ENCODE measurements at places on chromosomes 1 and 21. TPM values are rescaled to one million over a fixed set of nuclear protein-coding genes. Genes with fewer than 3 reads are reported as not detected.

The DYNLT5 gene
- not detected for total RNA-seq

The PHACTR4 gene
- total RNA-seq, result 32.1 TPM

The SPRR5 gene
- total RNA-seq, result not detected

The SLC35F3 gene
- 2.8 TPM for total RNA-seq

The ADAMTS4 gene
- 0.09 TPM for total RNA-seq

The PTGFR gene
- not detected for total RNA-seq

The CRP gene
- not detected for total RNA-seq

The KDM1A gene
- total RNA-seq, result 77.8 TPM

The RIPPLY3 gene
- not detected for total RNA-seq

The RIIAD1 gene
- total RNA-seq, result not detected

The APCS gene
- not detected for total RNA-seq

The HSD3B2 gene
- not detected for total RNA-seq

The KCNAB2 gene
- total RNA-seq, result 312 TPM

The OR6N1 gene
- not detected for total RNA-seq

The TAS1R2 gene
- total RNA-seq, result not detected

The CA14 gene
- not detected for total RNA-seq

The C1orf174 gene
- total RNA-seq, result 44.9 TPM

The RNF223 gene
- not detected for total RNA-seq

The RGS1 gene
- 4.2 TPM for total RNA-seq

The ATP6V1G3 gene
- not detected for total RNA-seq

The C1orf21 gene
- 4.2 TPM for total RNA-seq

The CLDN14 gene
- total RNA-seq, result not detected

The L1TD1 gene
- total RNA-seq, result not detected

The TGFB2 gene
- total RNA-seq, result not detected

The SLC16A4 gene
- total RNA-seq, result 0.73 TPM

The CELA2B gene
- not detected for total RNA-seq

The COL6A2 gene
- total RNA-seq, result 2.2 TPM

The HES3 gene
- total RNA-seq, result not detected

The CFHR4 gene
- total RNA-seq, result not detected

The LRRC3 gene
- total RNA-seq, result 2.3 TPM

The KLHDC9 gene
- not detected for total RNA-seq

The LMX1A gene
- total RNA-seq, result not detected

The LCE1F gene
- not detected for total RNA-seq

The MX2 gene
- 5.3 TPM for total RNA-seq

The CD5L gene
- total RNA-seq, result not detected

The NOTCH2NLA gene
- total RNA-seq, result 41.9 TPM

The PTP4A2 gene
- total RNA-seq, result 334 TPM

The DNAJC28 gene
- total RNA-seq, result 0.16 TPM

The MAGOH gene
- total RNA-seq, result 89.0 TPM

The COL9A2 gene
- 18.7 TPM for total RNA-seq

The F13B gene
- not detected for total RNA-seq

All from activated T-helper 2 cell treated with anti-CD3 and anti-CD28 coated beads, Interferon-gamma antibody, Interleukin-2, Interleukin-4, amounts not matched to agents 10 μg/mL and 5 μg/mL and 100 μg/mL, durations not matched to agents 14 hours and 24 hours and 36 hours (primary cell).